Prostate gland (tissue), 2 donors: ENCODE measurements at places on chromosomes 7 and 10.

DNA sequence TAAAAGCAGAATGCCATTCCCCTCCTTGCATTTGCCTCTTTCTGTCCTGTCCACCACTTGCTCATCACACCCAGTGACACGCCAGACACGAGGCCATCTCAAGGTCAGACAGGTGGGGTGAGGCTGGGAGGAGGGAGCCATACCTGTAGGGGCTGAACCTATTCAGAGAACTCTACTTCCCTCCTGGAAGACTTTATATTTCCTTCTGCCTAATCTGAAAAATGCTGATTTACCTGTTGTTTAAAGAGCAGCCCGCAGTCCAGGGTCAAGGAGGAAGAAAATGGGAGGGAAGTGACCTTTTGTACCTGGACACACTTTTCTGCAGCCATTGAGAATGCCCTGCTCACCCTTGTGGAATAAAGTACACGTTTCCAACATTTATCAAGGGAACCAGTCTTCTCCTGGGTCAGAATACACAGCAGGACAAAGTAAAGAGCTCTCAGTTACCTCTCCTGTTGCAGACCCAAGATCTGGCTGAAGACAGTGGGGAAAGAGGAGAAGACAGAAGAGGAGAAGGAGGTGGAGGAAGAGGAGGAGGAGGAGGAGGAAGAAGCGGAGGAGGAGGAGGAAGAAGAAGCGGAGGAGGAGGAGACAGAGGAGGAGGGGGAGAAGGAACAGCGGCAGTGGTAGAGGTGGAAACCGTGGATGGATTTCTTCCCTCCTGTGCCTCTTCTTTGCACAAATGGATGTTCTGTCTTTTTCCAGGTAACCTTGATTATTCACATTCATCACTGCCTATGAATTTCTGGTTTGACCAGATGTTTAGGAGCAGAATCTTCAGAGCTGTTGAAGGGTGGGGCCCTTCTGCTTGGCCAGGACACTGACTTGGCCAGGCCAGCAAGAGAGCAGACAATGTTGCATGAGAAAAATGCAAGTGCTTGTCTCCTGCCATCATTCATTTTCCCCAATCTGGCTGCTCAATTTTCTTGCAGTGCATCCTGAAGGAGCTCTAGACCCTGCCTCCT lies 1.2 kb upstream of the BLNK start:
- no peak for DNase-seq

GRCh38 chr7:93883078-93883916 lies 7.3 kb downstream of the TFPI2 start:
- no peak for DNase-seq

GRCh38 chr10:19970717-19971116 lies 154.5 kb downstream of the PLXDC2 start:
- no peak for DNase-seq

GRCh38 chr7:28964056-28964455 lies 5.9 kb upstream of the TRIL start:
- peak; percentile 76 for DNase-seq

GRCh38 chr10:44811072-44811471 lies 100.1 kb upstream of the TMEM72 start:
- DNase-seq, result no peak
